GM13976 (cell line): ENCODE measurements at places on chromosomes 5 and 9.
A peak's percentile ranks its signal among the peaks of the same experiment; 100 is the strongest.

- DNase-seq: no peak
Measured at GRCh38 chr9:25094518-25094917, 548.8 kb upstream of the IZUMO3 start.

DNA sequence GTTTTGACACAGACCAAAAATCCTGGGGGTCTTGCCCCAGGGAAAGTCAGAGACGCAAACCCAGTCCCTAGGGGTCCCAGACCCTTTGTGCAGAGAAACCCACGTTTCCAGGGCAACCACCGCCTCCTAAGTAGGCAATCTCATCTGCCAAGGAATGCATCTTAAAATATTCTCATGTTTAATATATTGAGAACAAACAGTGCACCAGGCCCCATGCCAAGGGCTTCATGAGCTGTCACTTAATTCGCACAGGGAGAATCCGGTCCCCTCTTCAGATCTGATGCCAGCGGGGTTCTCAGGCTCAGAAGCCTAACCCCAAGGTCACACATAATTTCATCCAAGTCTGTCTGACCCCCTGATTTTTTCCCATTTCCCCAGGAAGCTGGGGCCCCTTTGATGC is 28.8 kb downstream of the CPLX2 start:
- DNase-seq: no peak

- DNase-seq: no peak
Measured at GRCh38 chr9:130624154-130624553, 40.2 kb upstream of the PRDM12 start.

DNA sequence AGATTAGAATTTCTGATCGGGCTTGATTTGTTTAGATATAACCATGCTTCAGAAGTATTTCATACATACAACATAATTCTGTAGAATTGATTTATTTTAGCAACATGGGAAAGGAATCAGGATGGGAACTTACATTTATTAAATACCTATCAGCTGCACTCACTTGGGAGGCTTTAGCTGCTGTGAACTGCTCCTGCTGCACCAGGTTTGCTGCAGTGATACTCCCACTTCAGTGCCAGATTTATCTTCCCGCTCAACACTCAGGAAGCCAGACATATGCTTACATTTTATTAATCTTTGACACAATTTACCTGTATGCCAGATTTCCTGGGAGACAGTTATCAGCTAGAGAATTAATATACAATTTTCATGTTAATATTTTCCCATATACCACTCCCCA is 64.0 kb upstream of the PLCXD3 start:
- DNase-seq: no peak

DNA sequence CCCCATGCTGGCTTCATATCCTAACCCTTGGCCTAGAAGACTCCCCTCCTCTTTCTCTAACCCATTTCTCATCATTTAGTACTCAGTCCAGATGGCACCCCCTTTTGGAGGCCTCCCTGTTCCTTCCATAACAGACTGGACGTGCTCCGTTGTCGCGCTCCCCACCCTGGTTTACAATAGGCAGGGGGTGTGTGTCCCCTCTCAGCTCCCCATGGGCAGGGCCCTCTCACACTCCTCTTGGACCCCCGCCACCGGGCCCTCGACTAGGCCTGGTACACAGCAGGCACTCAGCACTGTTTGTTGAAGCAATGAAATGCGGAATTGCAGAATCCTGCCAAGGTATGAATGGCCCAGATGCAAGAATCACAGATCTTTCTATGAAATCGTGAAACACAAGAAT is 227.4 kb downstream of the FSTL4 start:
- DNase-seq: no peak

GRCh38 chr5:93251347-93251746 is 329.7 kb downstream of the NR2F1-AS1 start:
- no peak for DNase-seq

- DNase-seq: no peak
Measured at GRCh38 chr5:168917947-168918600, 338.9 kb upstream of the PANK3 start.

GRCh38 chr9:38346811-38347210 is 45.7 kb upstream of the ALDH1B1 start:
- no peak for DNase-seq

DNA sequence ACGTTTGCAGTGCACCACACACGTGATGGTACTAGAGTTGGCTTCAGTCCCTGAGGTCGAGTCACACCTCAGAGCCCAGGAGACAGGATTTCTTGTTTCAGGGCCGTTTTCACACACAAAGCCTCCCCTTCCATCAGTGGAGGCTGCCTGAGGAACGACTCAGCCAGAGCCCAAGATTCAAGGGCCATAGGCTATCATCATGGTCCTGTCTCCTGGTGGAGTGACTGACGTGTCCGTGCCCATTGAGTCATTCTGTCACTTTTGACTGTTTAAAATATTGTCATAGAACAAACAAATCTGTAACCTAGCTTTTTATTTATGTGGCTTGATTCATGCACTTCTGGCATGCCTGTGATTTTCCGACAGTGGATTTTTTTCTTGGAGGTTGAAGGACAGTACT is 28.3 kb downstream of the CAMK2A start:
- DNase-seq: no peak

DNA sequence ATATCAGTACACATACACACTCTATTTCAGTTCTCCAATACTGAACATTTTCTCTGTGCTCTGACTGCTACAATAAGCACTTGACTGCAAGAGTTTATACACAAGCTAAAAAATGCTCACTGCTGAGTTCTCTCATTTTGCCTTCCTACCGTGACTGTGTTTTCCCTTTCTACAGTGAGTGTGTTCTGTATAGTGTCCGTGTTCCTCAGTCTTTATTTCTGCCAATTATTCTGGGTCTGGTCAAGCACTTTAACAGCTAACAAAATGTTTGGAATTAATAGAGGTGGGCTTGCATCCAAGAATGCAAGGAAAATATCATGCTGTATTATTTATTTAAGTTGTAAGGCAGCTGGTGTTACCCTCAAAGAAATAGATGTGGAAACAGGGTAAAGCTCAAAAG is 217.0 kb upstream of the NREP start:
- DNase-seq: no peak

- peak; percentile 63 for DNase-seq
Measured at GRCh38 chr9:127589955-127590370, 22.1 kb upstream of the STXBP1 start.

- peak; percentile 75 for DNase-seq
Measured at GRCh38 chr9:97954550-97954989, 16.6 kb upstream of the HEMGN start.

- no peak for DNase-seq
Measured at GRCh38 chr5:169946743-169947295, 33.5 kb downstream of the INSYN2B start.

- no peak for DNase-seq
Measured at GRCh38 chr9:127457191-127457878, 6.0 kb downstream of the LRSAM1 start.

- no peak for DNase-seq
Measured at GRCh38 chr9:27485158-27485557, 38.9 kb upstream of the IFNK start.

GRCh38 chr5:116686438-116686837 is 111.8 kb upstream of the SEMA6A start:
- DNase-seq: no peak
